ENCODE measurements at places on chromosomes 3 and 15.
A peak's percentile ranks its signal among the peaks of the same experiment; 100 is the strongest.

DNA sequence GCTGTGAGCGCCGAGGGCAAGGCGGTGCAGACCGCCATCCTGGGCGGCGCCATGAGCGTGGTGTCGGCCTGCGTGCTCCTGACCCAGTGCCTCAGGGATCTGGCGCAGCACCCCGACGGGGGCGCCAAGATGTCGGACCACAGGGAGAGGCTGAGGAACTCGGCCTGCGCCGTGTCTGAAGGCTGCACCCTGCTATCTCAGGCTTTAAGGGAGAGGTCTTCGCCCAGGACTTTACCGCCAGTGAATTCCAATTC lies 2.3 kb downstream of the TLNRD1 start:
- no peak for DNase-seq

DNA sequence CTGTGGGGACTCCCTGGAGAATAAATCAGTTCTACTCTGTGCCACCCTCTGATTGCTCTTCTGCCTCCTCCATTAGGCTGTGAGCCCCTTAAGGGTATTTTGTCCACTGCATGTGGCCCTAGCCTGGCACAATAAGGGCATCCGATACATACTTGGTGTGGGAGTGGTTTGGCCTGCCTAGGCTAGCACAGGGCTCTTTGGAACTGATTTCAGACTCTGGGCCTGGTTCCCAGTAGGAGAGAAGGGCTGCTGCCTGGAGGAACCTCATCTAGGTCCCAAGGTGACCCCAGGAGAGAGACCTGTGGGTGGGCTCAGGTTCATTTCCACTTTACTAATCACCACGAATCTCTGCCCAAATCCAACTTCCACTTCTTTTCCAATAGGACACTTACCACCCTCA lies 5.3 kb upstream of the CTDSPL start:
- no peak for DNase-seq

DNA sequence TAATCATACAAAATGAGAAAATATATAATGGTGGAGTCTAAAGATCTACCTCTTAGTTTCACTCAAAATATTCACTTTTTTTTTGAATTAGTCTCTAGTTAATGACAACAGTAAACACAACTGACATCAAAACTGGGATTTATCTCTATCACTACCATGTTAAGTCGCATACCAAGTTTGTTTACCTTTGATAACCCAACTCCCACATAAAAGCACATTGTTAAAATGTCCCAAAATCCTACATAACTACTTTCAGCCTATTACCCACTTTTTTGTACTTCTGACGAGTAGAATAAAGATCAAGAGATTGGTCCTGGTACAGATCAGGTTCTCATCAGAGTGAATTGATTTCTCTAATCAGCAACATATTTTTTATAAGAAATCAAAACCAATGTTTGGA lies 518.5 kb downstream of the EPHA3 start:
- no peak for DNase-seq

DNA sequence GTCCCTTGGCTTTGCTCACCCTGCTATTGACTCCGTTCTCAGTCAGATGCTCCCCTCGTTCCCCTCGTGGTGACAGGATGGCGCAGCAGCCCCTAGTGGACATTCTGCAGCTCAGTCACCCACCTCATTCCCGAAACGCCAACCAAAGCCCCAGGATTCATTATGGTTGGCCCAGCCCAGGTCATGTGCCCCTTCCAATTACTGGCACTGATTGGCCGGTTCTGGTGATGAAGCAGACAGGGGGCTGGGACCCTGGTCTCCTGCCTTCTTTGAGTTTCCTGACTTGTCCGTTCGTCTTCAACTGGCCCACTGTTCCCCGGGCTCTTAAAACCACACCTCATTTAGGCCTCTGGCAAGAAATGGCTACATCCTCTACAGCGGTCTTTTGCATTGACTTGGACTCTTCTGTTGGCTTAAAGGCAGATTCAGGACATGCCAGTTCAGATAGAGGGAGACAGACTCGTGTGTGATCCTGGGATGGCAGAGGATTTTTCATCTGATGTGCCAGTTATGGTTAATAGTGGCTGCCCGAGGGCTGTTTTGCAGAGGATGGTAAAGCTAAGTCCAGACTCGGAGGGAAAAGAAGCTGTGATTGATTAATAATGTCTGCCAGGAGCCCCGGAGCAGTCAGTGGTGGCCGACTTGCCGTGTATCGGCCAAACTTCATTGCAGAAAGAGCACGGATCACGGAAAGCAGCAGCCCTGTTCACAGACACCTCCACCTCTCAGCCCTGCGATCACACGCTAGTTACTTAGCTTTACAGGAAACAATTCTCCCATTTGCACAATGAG lies 37.8 kb downstream of the LSM3 start:
- no peak for DNase-seq

DNA sequence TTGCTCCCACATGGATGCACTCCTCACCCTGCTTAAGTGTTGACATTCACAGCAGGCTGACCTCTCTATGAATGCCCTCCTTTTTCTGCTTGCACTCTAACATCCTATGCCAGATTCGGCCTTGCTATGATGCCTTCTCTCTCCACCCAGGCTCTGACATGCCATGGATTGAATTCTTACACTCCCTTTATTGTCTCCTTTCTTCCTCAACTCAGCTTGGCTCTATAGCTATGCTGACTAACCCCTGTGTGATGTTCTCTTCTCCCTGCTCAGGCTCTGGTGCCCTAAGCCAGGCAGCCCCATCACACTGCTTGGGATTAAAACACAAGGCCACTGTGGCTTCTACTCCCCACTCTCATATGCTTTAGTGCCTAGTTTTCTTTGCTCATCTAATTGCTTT lies 563.7 kb downstream of the NSUN3 start:
- DNase-seq = no peak

DNA sequence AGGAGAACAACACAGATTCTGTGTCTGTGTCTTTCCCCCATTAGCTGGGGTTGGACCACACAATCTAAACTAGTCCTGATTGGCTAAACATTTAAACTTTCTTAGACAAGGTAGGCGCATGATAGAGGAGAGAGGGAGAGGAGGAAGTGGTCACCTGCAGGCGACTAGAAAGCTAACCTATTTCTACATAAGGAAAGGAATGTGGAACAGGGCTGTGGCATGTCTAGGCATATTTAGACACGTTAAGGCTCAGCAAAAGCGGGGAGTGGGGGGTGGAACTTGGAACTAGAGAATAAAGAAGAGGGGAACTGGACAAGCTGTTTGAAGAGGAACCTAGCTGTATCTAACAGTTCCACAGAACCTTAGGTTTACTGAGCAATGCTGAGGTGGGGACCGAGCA lies 12.8 kb downstream of the LRRC28 start:
- no peak for DNase-seq

- no peak for DNase-seq
Observed at GRCh38 chr15:62637574-62637897, 405.0 kb upstream of the TPM1 start.

- DNase-seq = peak; percentile 71
Observed at GRCh38 chr15:69758810-69759790, 306.5 kb downstream of the RPLP1 start.

DNA sequence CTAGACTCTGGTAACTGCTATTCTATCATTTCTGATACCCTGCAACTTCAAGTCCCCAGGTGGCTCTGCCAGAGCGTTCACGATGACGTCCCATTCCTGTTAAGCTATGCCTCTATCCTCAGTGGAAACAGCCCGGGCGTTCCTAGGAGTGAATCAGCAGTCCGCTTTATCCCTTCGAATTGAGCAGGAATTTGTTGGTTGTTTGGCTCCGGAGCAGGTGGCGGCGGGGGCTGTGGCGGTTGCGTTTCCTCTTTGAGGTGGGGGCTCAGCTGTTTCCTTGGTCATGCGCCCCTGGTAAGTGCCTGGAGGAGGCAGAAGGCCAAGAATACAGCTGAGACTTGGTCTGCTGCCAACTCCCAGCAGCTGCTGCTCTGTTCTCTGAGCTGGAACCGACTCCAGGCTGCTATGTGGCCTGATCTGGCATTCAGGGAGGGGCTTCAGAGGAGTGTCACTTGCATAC lies 25.2 kb downstream of the ARPP21 start:
- no peak for DNase-seq

- DNase-seq = no peak
Observed at GRCh38 chr15:51133140-51133765, 38.5 kb upstream of the TNFAIP8L3 start.

DNA sequence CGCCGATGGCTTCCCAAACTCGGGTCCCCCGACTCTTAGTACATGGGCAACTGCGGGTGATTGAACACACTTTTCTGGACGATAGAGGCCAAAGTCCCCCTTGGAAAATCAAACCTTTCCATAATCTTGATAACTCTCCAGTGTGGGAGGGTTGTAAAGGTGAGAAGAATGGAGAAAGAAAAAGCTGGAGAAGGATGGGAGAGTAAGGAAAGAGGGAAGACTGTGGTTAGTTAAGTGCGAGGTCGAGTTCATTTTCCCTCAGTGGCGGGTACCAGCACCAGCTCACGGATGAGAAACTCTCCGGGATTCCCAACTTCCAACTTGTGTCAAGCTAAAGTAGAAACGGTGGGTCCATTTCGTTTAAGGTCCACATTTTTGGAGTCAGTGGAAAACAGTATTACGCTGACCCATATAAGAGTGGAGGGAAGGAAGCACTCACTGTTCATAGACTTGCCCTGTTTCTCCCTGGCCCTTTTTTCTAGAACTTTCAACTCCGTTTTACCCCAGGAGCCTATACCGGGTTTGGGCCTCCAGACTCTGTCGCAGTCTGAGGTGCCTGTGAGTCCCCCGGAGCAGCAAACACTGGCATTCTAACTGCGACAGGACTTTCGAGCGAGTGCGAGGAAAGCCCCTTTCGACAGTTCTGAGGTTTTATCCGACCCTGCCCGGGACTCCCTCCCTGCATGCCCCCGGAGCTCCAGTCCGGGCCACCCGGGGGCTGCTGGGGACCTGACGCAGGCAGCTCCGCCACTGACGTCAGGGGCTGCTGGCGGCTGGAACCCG lies 14.8 kb downstream of the ZIC1 start:
- DNase-seq = no peak

DNA sequence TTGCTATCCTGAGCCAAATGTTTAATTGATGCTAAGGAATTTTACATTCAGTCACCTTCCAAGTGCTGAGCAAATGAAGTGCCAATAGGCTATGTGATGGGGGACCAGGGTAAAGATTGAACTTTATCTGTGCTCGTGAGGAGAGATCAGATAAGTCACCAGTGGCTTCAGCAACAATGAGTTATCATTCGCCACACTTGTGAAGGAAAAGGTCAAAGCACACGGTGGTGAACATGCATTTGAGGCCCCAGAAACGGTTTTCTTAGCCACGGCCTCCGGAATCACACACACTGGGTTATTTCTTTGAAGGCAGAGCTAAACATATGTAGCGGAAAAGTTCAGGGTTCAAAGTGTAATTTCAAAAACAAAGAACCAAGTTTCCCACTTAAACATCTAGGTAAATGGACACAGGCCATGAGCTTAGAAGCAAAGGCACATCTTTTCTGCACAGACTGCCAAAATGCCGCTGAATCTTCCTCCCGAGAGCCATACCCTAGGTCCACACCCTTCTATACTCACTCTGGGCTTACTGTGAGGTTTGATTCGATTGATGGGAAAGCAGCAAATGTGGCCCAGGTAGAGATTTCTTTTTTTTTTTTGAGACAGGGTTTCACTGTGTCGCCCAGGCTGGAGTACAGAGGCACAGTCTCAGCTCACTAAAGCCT lies 268.5 kb downstream of the SHQ1 start:
- DNase-seq = no peak

DNA sequence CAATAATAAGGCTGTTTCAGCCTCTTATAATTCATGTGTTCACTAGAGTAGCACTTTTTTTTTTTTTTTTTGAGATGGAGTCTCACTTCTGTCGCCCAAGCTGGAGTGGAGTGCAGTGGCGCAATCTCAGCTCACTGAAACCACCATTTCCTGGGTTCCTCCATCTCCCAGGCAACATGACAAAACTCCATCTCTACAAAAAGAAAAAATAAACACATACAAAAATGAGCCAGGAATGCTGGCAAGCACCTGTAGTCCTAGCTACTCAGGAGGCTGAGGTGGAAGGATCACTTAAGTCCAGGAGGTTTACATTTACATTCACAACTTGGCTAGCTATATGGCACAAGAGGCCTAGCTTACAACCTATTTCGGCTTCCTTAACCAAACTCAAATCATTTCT lies 6.8 kb downstream of the USP4 start:
- no peak for DNase-seq

DNA sequence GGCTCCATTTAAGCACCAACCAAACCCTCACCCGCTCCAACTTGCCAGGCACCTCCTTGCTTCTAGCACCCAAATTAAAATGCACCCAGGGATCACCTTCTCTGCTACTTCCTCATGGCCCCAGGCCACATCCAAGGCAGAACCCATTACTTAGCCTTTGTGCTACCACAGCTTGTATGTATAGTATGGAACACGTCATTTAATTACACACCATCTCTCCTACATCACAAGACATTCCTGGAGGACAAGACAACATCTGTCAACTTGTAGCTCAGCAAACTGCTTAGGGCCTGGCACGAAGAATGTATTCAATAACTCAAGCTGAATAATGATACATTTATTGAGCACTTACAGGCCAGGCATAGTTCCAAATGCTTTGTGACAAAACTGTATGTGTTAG lies 23.3 kb downstream of the ZDHHC3 start:
- no peak for DNase-seq

GRCh38 chr15:63715818-63716217 lies 117.9 kb downstream of the HERC1 start:
- no peak for DNase-seq

- DNase-seq = no peak
Observed at GRCh38 chr3:196638861-196639482, 522 bp upstream of the NRROS start.

GRCh38 chr3:108125550-108126071 lies 34.8 kb upstream of the CD47 start:
- no peak for DNase-seq

DNA sequence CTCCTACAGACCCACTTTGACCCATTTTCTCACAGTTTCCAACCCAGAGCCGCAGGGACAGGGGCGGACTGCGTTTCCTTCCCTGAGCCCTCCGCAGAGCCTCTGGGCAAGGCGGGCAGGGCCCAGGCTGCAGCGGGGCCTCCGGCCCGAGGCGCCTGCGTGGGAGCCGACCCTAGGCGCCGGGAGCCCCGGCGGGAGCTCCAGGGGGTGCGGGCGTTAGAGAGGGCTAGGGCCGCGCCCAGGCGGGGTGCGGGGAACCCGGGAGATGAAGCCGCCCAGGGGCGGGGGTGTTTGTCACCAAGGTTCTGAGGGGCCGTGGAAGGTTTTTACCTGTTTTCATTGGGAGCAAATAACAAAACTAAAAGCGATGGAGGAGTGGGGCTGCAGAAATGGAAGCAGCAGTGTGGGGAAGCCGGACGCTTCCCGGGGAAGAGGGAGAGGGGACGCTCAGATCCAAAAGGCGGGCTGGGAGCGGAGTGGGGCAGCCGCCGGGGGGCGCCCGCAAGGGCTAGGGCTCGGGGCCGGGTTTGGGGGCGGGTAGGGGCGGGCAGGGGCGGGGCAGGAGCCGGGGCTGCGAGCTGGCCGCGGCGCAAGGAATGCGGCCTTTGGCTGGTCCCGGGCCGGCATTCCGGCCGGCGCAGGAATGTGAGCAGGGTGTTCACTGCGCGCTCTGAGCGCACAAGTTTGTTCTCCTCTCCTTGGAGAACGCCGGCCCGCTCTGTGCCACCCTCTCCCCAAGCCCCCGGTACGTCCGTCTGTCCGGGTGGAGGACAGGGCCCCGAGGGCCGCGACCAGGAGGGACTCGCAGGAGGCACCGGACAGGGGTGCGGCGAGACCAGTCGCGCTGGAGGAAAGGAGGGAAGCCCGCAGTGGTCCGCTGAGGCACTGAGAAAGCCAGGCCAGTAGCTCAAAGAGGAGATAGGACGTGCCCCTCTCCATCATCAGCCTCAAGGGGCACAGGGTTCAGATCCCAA lies 61.1 kb downstream of the AMOTL2 start:
- no peak for DNase-seq

GRCh38 chr15:80455668-80456442 lies 51.7 kb downstream of the ARNT2 start:
- DNase-seq = peak; percentile 7

GRCh38 chr3:156230278-156230900 lies 110.0 kb downstream of the KCNAB1 start:
- no peak for DNase-seq

All from stimulated activated CD4-positive, alpha-beta T cell treated with anti-CD3 and anti-CD28 coated beads, Interleukin-1b, Interleukin-23, amount 100 ng/mL, for 1 hour (primary cell).